ENCODE measurements at places on chromosomes 5 and 9.

DNA sequence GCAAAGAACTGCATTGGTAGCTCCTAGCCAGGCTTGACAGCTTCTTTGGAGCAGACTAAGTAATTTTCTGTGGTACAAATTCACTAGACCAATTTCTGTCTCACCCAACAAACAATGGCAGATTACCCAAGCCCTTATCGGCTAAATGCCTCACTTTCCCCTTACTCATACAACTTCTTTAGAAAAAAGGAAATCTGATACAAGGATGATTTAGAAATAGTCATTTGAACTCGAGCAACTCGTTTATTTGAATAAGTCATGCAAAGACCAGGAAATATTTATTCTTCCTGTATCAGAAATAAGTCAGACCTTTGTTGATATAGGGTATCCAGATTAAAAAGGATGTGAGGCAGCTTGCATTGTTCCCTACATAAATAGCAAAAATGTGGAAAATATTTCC, 170.4 kb upstream of the CDH6 start:
- H3K36me3 ChIP-seq, result no peaks in the 10 kb centered on the region
- no peak overlapping the region for H3K27ac ChIP-seq
- DNase-seq, result no peak
- H3K4me3 ChIP-seq, result no peak overlapping the region
- H3K27me3 ChIP-seq, result no peaks in the 10 kb centered on the region

GRCh38 chr5:126508962-126509279, 85.7 kb downstream of the GRAMD2B start:
- H3K4me3 ChIP-seq, result no peak overlapping the region
- peaks cover 22% of the 10 kb centered on the region for H3K4me1 ChIP-seq
- H3K27me3 ChIP-seq, result no peaks in the 10 kb centered on the region

DNA sequence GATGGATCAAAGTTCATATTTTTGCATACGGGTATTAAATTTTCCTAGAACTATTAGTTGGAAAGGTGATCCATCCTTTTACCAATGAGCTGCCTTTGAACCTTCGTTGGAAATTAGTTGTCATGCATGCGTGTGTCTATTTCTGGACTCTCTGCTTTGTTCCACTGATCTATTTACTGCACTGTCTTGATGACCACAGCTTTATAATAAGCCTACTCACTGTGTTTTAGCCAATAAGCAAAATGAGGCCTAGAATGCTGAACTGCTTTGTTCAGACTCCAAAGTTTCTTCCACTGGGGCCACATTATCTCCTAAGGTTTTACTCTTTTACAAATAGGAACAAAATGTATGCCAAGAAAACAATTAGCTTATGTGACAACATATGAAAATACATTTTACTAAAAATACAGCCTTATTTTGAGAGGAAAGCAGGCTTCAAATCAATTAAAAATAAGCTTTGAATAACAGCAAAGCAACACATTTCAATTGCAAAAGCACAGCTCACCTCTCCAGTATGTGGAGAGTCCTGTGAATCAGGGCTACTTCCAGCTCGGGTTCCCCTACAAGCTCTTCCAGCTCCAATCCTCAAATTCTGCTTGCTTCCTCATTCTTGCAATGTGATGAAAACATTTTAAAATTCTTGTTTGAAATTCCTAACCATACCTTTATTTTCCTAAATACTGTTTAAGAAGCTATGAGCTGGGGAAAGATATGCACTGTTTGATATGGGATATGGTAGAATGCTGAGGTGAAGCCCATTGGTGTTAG, 72.0 kb downstream of the RETREG1 start:
- H3K27ac ChIP-seq, result no peak overlapping the region
- H3K27me3 ChIP-seq, result no peaks in the 10 kb centered on the region
- no peaks in the 10 kb centered on the region for H3K36me3 ChIP-seq

- no peaks in the 10 kb centered on the region for H3K36me3 ChIP-seq
- H3K4me3 ChIP-seq, result no peak overlapping the region
- H3K4me1 ChIP-seq, result no peaks in the 10 kb centered on the region
These were observed 153.3 kb downstream of the ST8SIA4 start for GRCh38 chr5:100749771-100750284.

DNA sequence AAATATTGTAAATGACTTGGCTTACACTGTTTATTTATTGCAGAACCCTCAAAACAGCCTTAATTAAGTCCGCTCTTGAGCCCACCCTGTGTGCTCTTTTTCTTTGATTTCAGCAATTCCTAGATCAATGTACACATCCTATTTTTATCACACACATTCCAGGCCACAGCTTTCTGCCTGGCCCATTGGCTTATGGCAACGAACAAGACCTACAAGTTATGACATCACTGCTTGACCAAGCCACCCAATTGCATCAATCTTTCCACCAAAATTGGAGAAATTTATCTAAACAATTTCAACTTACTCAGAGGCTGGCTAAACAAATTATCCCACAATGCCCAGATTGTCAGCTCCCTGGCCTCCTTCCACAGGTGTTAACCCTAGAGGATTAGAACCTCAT, 158.4 kb downstream of the CPLANE1 start:
- no peak overlapping the region for H3K4me3 ChIP-seq
- H3K36me3 ChIP-seq, result no peaks in the 10 kb centered on the region
- H3K4me1 ChIP-seq, result peaks cover 4% of the 10 kb centered on the region

DNA sequence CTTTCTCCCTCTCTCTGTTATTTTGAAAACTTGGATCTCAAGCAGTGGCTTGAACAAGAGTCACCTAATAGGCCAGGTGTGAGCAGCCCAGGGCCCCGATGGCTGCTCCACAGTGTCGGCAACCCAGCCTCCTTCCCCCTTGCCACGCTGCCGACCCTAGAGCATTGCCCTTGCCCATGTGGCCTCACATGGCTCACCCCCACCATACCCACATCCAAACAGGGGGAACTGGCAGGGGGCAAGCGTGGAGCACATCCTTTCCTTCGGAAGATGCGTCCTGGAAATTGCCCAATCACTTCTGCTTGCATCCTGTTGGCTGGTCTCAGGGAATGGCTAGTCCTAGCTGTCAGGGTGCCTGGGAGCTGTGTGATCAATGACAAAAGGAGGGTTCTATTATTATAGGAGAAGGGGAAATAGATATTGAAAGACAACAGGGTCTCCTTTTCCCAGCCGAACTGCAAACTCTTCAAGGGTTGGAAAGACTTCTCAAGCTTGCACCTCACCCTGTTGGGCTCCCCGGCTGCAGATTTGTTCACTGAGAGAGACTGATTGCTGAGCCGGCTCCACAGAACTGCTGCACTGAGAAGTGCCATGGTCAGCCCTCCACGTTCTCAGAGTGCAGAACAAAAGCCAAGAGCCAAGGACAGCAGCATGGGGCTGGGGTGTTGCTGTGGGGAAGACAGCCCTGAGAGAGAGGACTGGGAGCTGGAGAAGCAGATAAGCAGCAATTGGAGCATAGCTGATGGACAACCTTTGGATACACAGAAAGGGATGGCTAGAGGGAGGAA, 8.3 kb upstream of the TIFAB start:
- H3K27ac ChIP-seq, result no peak overlapping the region
- H3K27me3 ChIP-seq, result peaks cover 17% of the 10 kb centered on the region
- no peak overlapping the region for H3K4me3 ChIP-seq
- peaks cover 6% of the 10 kb centered on the region for H3K4me1 ChIP-seq

DNA sequence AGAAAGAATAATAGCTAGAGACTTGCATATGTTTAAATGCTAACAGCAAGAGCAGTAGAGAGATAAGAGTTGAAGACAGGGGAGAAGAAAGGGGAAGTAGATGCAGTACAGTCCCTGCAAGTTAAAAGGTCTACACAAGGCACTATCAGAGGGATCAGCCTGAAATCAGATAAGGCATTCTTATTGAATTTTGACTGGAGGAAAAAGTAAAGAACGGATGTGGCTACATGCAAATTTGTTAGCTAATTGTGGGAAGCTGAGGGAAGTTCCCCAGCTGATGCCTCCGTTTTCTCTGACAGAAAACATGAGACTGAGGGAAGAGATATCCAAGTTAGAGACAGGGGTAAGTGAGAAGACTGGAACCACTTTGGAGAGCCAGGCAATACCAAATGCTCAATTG, 12.9 kb upstream of the RHOBTB3 start:
- H3K27me3 ChIP-seq, result no peaks in the 10 kb centered on the region
- DNase-seq, result no peak
- no peaks in the 10 kb centered on the region for H3K36me3 ChIP-seq
- peaks cover 14% of the 10 kb centered on the region for H3K4me1 ChIP-seq
- no peak overlapping the region for H3K27ac ChIP-seq
- H3K4me3 ChIP-seq, result no peak overlapping the region

GRCh38 chr5:84251503-84251902, 133.2 kb downstream of the EDIL3 start:
- H3K27ac ChIP-seq, result no peak overlapping the region
- no peaks in the 10 kb centered on the region for H3K36me3 ChIP-seq
- H3K27me3 ChIP-seq, result no peaks in the 10 kb centered on the region
- H3K4me1 ChIP-seq, result no peaks in the 10 kb centered on the region
- no peak for DNase-seq
- H3K4me3 ChIP-seq, result no peak overlapping the region

Measured in transverse colon (tissue), 4 donors.